8988T (cell line): ENCODE measurements at places on chromosomes 5 and 9.
A peak's percentile ranks its signal among the peaks of the same experiment; 100 is the strongest.

GRCh38 chr9:128892221-128892921 lies 10.4 kb downstream of the LRRC8A start:
- peak; percentile 50 for DNase-seq

GRCh38 chr5:131081913-131082488 lies 83.1 kb downstream of the HINT1 start:
- DNase-seq: no peak

DNA sequence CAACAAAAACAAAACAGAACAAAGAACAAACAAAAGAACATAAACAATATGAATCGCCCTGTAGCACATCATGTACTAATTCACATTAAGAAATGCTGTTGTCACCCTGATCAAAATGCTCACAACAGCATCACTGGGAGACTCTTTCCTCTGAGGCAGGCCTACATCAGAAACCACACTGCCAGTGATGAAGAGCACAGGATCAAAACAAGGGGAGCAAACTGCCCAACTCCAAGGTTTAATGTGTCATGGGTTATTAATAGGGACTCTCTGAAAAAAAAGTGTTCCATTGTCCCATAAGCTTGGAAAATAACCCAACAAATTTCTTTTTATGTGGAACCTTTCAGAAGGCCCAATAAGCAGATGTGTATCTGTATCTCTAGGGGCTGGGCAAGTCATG lies 74.2 kb downstream of the PTPN3 start:
- no peak for DNase-seq

DNA sequence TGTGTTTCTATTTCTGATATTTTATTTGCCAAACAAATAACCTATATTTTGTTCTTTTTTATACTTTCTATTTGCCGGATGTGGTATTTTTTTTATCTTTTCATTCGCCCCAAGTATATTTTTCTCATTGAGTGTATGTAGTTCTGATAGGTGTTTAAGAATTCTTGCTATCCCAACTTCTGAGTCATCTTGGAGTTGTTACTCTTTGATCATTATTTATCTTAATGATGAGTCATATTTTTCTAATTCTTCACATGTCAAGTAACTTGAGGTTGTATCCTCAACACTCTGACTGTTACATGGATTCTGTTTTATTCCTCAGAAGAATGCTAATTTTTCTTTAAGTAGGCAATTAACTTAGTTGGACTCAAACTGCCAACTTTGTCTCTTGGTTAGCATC lies 498.1 kb downstream of the TLE1 start:
- no peak for DNase-seq

GRCh38 chr5:113056988-113057387 lies 80.4 kb downstream of the DCP2 start:
- DNase-seq: no peak

DNA sequence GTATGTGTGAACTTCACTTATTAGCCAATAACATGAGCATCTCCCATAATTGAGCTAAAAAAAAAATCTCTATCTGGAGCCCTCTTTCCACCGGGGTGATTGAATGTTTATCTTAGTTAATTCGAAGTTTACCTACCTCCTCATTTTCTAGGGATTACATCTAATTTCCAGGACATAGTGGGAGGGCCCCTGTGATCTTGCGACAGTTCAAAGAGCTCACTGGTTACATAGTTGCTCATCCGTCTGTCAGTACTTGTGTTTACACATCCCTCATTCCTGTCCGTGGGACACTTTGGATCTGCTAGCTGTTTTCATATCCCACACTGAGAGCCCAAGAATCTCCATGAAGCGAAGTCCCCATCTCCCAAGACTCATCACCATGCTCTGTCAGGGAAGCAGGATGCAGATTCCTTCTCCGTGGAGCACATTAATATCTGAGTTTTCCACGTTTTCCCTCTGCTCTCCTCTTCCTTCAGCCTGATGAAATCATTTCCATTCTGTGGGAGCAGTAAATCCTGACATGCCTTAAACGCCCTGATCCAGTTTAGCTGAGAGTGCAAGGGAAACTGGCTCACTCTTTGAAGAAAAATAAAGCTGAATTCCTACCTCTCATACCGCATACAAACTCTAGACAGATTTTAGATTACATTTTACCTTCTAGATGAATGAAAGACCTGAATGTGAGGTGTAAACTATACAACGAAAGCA lies 10.2 kb upstream of the SFXN1 start:
- no peak for DNase-seq

GRCh38 chr9:118091711-118092500 lies 387.7 kb downstream of the TLR4 start:
- DNase-seq: no peak

DNA sequence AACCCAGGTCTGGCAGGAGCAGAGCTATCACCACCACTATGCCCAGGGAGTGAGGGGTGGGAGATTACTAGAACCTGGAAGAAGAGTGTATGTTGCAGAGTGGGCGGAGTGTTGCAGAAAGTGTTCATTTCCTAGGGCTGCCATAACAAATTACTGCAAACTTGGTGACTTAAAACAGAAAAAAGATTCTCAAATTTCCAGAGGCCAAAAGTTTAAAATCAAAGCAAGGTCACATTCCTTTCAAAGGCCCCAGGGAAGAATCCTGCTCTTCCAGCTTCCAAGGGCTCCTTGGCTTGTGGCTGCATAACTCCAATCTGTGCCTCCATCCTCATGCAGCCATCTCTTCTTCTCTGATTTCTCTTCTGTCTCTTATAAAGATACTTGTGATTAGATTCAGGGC lies 30.6 kb upstream of the SPINK4 start:
- no peak for DNase-seq

GRCh38 chr9:118594428-118594827 lies 774.8 kb downstream of the BRINP1 start:
- DNase-seq: no peak

DNA sequence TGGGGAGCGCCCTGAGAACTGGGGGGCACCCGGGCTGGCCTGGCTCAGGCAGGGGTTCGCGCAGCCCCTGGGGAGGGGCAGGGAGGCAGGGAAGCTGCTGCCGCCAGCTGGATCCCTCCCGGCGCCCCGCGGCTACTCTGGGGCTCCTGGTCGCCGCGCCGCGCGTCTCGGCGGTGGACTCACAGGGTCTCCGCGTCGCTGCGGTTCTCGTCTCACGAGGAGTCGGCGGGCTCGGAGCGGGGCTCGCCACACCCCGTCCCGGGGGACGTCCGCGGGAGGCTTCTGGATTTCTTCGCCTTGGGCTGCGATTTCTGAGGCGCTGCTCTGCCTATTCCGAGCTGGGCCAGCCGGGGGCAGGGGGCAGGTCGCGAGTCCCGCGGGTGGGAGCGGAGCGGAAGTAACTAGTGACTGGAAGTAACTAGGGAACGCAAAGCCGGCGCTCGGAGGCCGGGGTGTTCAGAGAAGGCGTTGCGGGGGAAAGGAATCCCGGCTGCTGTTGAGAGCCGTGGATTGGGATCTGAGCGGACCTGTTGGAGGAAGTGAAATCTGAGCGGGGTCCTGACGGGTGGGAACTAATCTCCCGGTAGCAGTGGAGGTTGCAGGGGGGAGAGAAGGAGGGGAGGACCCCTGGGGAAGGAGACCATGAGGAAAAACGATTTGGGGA lies 511 bp downstream of the CYSTM1 start:
- DNase-seq: peak; percentile 48

- no peak for DNase-seq
These were observed 48.3 kb downstream of the GNAQ start for GRCh38 chr9:77983320-77983662.

GRCh38 chr9:85408494-85408893 lies 333.3 kb downstream of the AGTPBP1 start:
- DNase-seq: no peak
